HFFc6 (cell line): ENCODE measurements at places on chromosomes 3 and 15. TPM values are rescaled to one million over a fixed set of nuclear protein-coding genes. Genes with fewer than 3 reads are reported as not detected.

The ZNF774 gene
- 2.3 to 2.7 TPM (median 2.4 TPM) in 3 replicates for total RNA-seq

GRCh38 chr3:52135332-52135731 lies 18.9 kb downstream of the POC1A start:
- no peak for DNase-seq

- DNase-seq = no peak
Observed at GRCh38 chr15:62877276-62877857, 165.2 kb upstream of the TPM1 start.

DNA sequence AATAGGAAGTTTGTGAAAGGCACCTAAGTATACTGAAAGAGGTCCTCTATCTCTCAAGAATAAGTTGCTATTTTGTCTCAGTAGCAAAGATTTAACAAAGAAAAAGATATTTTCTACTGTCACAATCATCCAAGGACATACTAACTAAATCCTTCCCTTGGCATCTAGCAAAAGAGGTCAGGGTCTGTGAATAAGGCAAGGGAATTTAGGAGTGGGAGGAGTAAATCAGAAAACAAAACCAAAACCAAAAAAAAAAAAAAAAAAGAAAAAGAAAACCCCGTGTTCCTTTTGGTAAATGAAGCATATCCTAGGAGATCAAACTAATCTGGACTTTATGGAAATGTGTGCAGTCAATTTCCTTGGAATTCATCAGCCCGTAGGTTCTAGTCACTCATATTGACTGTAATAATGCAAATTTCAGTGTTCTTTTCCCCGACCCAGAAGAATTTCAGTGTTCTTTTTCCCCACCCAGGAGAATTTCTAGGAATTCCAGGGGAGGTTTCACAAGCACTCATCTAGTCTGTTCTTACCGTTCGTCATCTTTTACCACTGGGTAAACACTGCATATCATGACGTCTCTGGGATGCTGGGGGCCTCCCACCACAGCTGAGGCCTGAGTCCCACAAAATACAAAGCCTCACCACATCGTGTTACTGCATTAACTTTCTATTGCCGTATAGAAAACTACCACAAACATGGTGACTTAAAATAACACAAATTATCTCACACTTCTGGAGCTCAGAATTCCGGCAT lies 113.8 kb upstream of the CCDC54 start:
- DNase-seq = no peak

DNA sequence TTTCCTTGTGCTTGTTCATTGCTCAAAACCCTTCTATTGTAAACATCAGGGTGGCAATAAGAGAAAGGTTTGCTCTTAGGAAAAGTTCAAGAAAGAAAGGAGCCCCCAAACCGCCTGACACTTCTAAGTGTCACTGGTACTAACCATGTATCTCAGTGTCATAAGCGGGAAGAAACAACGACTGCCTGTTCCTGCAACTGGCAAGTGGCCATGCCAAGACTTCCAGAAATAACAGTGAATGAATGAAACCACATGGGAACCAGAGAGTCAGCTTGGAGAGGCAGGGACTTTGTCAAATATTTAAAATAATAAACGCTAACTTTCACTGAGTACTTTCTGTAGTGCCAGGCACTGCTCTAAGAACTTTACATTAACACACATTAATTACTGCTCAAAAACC lies 1.1 kb downstream of the PLSCR2 start:
- DNase-seq = peak; percentile 4

GRCh38 chr15:100572362-100572983 lies 29.5 kb downstream of the LINS1 start:
- DNase-seq = peak; percentile 6

- no peak for DNase-seq
Observed at GRCh38 chr3:3119393-3119851, 7.3 kb upstream of the TRNT1 start.

GRCh38 chr3:26682406-26682805 lies 59.8 kb downstream of the LRRC3B start:
- no peak for DNase-seq
